Skin of body (tissue), 3 donors: ENCODE measurements at places on chromosomes 11 and 22. TPM values are rescaled to one million over a fixed set of nuclear protein-coding genes. Genes with fewer than 3 reads are reported as not detected.

The APOBEC3G gene
- 4.4 TPM for total RNA-seq

The RIC3 gene
- 9.5 TPM for total RNA-seq

The ADM gene
- 44.3 TPM for total RNA-seq

The HPX gene
- total RNA-seq, result 1.9 TPM

The LRRC56 gene
- 0.69 TPM for total RNA-seq

The CBLIF gene
- total RNA-seq, result not detected

The HPS5 gene
- total RNA-seq, result 32.8 TPM

The LDLRAD3 gene
- 9.4 TPM for total RNA-seq

The MIOX gene
- not detected for total RNA-seq

The CD81 gene
- 299 TPM for total RNA-seq

The C22orf23 gene
- total RNA-seq, result 0.20 TPM

The LZTR1 gene
- 33.7 TPM for total RNA-seq

DNA sequence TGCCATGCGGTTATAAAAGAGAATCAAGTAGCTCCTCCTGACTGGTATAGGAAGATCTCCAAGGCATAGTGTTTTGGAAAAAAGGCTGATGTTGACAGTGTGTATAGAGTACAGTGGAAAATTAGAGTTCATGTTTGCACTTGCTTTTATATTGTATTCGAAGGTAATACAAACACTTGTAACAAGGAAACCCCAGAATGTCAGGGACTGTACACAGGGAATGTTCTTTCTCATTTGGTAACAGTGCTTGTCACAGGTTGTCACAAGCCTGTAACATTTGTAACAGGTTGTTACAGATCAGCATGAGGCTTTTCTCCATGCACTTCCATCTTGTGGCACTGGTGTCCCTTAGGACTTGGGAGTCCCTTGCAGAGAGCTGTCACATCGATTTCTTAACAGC lies 64.0 kb downstream of the GRK3 start:
- no peak for DNase-seq

- no peak for DNase-seq
These were observed 328.6 kb downstream of the MN1 start for GRCh38 chr22:27472975-27473374.

DNA sequence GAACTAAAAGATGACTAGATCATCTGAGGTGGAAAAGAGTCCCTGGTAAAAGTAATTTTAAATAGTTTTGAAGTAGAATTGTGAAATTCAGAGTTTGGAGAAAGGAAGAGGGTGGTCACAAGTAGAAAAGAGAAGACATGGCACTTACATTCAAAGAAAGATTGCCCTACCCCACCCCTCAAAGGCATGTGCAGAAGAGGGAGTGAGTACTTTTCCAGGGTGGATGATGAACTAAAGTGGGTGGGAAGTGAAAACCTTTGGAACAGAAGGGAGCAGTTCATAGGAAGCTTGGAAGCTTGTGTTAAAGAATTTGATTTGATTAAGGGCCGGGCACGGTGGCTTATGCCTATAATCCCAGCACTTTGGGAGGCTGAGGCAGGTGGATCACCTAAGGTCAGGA lies 23.6 kb downstream of the SREBF2 start:
- DNase-seq, result no peak

DNA sequence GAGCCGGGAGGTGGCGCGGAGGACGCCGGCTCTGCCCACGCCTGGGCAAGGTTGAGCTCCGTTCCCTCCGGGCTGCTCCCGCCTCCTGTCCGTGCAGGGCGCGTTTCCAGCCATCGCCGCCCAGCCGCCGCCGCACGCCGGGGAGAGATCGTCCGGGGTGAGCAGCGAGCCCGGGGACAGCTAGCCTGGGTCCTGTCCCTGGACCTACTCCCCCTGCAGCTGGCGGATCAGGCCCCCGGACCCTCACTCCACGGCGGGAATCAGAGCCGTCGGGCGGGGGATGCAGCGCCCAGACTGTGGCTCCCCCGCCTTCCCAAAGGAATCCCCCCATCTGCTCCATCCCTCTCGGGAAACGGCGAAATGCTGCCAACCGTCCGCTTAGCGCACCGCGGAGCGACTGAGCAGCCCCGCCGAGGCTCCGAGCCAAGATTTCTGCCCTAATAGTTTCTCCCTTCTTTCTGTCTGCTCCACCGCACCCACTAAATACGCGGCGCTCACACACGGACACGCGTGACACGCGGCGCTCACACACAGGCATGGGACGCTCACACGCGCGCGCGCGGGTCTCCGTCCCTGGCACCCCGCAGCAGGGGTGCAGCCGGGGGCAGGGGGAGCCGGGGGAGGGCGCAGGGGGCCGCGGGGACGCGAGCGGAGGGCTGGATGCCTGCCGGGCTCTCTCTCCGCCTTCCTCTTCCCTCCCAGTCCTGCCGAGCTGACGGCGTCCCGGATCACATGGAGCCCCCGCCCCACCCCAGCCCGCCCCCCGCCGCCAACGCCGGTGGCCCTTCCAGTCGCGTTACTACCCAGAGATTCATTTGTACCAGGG lies at the start of gene KCNJ5:
TSS of gene KCNJ5 (plus strand) at position 814 of the 826 bp plus-strand sequence. CDS start 19,918 bp downstream, outside the sequence.
- no peak for DNase-seq

DNA sequence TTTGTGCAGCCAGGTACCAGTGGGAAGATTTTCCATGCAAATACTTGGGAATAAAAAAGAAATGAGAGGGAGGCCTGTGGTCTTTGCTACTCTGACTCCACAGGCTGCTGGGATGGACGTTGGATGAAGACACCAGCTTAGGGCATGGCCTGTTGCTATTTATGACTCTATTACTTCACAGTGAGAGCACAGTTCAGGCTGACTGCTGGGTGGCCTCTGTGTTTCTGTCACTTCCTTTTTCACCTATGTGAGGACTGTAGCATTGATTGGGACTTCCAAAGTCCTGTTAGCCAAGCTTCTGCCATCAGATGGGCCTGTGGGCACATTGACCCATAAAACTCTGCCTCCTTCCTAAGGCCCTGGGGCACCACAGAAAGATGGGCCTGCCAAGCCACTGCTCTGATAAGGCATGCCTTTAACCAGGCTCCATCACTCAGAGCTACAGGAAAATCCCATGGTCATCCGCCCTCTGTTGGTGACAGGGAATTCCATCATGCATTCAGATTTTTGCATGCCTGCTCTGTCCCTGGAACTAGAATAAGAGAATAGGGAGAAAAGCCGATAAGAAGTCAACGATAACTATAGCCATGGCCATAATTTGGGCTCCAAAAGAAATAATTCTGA lies 64.6 kb downstream of the KCNJ1 start:
- no peak for DNase-seq

DNA sequence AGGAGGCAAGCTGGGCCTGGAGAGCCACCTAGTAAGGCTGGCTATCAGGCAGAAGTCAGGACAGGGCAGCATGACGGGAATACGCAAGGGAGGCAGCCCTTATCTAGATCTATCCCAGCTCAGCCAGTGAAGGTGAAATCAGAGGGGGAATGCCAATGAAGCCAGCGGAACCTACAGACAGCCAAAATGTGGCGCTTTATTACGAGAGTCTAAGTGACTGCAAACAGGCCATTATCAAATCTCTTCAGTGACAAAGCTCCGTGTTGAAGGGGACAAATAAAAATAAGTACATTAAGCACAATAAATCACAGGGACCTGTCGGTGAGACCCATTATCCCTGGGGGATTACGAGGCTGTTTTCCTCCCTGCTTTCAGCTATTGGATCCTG lies 22.8 kb downstream of the LARGE1 start:
- DNase-seq, result no peak

DNA sequence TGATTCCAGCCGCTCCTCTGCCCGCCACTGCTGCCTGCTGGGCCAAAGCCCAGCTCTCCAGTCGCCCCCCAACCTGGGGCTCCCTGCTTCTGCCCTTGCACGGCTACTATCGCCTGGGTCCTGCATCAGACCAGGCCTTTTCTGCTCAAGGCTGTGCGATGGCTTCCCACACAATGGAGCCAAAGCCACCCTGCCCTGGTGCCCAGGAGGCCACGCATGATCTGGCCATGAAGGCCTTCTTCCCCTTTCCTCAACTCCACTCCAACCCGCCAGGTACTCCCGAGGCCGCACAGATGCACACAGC lies 45.8 kb downstream of the SGSM3 start:
- no peak for DNase-seq

DNA sequence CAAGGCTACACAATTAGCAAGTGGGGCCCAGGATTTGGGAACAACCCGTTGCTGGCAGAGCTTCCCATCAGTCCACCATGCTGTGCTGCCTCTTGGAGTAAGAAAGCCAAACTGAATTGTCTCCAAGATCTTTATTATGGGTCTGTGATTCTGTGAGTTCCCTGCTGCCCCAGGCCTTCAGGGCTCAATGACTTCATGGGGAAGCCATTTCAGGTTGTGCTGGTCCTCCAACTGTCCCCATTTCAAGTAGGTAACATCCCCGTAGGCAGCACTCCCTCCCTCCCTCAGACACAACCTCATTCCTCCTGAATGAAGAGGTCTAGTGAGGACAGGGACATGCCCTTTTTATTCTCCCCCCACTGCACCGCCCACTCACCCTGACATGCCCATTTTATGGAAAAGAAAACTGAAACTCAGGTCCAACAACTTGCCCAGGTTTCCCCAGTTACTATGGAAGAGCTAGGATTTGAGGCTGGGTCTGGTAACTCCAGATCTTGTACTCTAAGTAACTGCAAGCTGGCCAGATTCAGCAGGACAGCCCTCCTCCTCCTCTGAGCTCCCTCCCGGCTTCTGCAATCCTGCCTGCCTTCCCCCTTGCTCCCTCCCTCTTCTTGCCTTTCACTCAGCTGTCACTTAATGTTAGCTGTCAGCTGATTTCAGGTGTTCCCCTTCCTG lies 8.2 kb upstream of the YWHAH start:
- no peak for DNase-seq

DNA sequence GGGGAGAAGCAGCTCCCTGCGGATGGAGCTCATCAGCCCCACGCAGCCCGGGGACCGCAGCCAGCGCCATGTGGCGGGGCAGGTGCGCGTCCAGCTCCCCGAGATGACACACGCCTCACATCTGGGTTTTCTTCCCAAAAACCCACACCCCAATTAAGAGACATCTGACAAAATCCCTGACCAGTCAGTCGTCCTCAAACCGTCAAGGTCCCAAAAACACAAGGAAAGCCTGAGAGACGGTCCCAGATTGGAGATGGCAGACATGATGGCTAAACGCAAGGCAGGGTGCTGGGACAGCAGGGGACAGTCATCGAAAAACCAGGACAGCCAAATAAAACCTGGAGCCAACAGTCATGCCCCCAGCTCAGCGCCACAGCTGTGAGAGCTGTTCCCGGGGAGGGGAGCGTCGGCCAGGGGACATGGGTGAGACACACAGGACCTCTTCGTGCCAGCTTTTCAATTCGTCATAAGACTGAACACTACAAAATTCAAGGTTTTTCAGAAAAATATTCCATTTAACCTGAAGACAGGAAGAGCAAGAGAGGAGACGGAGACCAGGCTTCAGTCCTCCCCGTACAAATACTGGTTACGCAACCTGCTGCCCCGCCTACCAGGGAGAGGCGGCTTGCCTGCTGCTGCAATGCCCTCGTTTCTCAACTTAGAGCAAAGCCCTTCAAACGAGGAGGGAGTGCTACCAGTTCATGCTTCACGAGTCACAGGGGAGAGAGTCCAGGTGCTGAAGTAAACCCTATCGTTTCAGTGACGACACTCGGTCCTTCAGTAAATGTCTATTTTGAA lies 10.5 kb downstream of the TOLLIP start:
- DNase-seq, result peak; percentile 18

- peak; percentile 57 for DNase-seq
These were observed 45.7 kb downstream of the RPUSD4 start for GRCh38 chr11:126165757-126166156.

DNA sequence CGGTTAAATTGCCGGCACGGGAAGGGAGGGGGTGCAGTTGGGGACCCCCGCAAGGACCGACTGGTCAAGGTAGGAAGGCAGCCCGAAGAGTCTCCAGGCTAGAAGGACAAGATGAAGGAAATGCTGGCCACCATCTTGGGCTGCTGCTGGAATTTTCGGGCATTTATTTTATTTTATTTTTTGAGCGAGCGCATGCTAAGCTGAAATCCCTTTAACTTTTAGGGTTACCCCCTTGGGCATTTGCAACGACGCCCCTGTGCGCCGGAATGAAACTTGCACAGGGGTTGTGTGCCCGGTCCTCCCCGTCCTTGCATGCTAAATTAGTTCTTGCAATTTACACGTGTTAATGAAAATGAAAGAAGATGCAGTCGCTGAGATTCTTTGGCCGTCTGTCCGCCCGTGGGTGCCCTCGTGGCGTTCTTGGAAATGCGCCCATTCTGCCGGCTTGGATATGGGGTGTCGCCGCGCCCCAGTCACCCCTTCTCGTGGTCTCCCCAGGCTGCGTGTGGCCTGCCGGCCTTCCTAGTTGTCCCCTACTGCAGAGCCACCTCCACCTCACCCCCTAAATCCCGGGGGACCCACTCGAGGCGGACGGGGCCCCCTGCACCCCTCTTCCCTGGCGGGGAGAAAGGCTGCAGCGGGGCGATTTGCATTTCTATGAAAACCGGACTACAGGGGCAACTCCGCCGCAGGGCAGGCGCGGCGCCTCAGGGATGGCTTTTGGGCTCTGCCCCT lies 529 bp upstream of the CCND1 start:
- DNase-seq, result no peak

GRCh38 chr11:76322540-76322939 lies 58.4 kb downstream of the THAP12 start:
- no peak for DNase-seq

DNA sequence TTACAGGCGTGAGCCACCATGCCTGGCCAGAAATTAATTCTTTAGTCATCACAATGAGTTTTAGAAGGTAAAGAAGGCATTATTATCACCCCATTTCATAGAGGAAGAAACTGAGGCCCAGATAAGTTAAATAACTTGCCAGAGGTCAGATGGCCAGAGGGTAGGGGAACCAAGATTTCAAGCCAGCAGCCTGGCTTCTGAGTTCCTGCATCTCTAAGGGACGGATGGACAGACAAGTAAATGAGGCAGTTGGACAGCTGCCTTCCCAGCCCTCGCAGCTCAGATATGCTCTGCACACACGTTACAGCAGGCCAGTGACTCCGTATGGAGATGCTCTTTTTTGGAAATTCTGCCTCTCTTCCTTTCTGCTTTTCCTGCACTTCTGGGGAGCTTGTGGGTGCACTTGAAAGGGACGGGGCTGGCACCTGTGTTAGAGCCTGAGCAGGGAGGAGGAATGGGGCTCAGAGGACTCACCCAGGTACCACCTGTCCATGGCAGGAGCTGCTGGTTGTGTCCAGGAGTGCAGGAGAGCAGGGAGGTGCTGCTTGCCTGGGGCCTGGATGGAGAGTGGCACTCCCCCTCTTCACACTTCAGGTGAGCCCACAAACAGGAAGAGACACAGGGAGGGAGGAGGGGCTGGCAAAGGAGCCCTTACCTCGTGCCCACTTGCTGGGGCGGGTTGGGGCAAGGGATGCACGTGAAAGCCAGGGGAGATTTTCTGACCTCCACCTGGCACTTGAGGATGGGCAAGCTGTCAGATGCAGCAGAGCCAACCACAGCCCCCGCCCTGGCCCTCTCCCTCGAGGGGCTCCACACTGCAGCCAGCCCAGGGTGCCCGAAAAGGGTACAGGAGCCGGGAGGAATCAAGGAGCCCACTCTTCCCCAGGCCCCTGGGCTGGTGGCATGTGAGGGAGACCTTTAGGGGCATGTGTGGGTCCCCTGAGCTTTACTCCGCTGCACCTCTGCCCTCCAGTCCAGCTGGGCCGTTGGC lies 3.3 kb upstream of the FXYD2 start:
- no peak for DNase-seq

DNA sequence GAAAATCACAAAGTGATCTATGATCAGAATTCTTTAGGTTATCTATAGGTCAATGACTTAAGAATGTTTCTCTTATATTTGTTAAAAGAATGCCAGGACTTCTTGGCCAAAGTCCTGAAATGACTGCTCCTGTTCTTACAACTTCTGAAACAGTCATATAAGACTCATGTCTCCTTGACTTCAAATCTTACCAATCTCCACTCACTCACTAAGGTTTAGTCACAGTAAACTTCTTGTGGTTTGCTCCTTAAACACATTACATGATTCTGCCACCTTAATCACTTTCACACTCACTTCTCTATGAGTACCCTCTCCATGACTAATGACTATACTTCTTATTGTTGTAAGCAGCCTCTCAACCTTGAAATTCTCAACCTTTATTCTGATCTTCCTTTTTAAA lies 648.7 kb upstream of the CCDC179 start:
- no peak for DNase-seq
